ENCODE measurements at places on chromosomes 2 and 18.

- DNase-seq, result no peak
Measured at GRCh38 chr2:65553504-65554074, 121.2 kb upstream of the SPRED2 start.

DNA sequence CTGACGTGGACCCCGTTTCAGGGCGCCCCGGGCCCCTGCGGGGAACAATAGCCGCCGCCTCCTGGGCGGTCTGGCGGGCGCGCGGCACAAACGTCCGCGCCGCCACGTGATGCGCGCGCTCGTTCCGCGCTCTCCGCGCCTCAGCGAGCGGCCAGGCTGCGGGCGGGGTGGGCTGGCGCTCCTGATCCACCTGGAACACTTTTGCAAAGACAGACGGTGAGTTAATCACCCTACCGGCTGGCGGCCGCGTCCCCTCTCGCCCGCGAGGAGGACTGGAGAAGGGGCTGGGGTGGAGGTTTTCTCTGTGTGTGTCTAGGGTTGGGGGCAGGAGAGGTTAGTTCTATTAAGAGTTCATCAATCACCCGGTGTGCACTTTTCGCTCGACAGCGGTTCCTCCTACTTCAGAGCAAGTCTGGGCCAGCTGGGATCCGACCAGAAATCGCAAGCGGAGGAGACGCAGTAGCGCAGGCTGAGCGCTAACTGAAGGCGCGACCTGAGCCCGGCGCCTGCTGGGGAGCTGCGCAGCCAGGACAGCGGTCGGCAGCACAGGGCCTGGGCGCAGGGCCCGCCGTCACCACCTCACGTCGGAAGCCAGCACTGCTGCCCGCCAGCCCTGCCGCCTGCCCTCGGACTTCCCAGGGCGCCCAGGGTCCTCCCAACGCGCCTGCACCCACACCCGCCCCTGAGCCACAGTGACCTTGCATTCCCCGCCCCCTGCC is 10.3 kb upstream of the HOXD1 start:
- peak; percentile 48 for DNase-seq

DNA sequence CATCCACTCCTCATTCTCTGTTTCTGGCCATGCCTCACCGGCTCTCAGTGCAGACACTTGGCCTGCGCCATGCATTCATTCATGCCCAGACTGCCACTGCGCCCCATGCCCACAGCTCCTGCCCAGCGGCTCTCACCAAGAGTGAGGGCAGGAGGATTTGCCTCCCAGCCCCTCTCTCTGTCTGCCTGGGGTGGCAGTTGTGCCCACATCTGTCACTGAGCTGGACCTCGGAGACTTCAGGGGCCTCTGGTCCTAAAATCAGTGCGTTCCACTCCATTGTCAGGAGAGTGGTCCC is 75.1 kb downstream of the CIB4 start:
- DNase-seq, result no peak

DNA sequence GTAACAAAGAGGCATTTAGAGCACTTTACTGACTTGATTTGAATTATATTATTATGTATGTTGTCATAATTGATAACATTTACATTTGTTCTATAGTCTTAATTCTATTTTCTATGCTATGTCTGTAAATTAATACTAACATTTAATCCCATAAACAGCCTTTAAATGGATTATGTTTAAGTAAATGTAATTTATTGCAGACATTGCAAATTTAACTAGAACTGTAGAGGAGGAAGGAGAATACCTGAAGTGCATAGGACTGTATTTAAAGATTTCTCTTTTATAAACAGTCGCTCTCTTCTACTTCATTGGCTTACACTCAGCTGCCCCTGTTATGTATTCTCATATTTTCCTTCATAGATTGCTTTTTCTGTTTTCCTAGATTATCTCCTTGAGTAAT is 92.4 kb downstream of the SPAG16 start:
- no peak for DNase-seq

- DNase-seq, result no peak
Measured at GRCh38 chr2:128488434-128488833, 169.8 kb upstream of the HS6ST1 start.

- DNase-seq, result no peak
Measured at GRCh38 chr2:8537562-8538155, 144.2 kb upstream of the ID2 start.

GRCh38 chr2:135909976-135910375 is 33.7 kb upstream of the MCM6 start:
- DNase-seq, result no peak

- no peak for DNase-seq
Measured at GRCh38 chr2:74915743-74916142, 42.7 kb upstream of the POLE4 start.

DNA sequence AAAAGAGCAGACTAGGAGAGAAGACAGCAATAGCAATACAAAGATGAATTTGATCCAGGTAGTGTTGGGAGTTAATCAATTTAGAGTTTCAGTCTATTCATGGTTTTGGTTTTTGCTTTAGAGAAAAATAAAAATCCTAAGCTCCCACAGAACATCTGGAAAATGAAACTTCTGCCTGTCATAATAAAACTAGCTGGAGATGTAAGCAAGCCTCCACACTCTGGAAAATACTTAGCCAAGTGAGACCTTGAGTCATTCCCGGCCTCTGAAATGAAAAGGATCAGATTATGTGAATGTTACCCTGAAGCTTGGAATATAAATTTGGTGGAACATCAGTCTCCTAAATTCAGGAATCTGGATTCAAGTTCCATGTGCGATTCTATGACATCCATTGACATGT is 485.6 kb upstream of the SPRED2 start:
- no peak for DNase-seq

DNA sequence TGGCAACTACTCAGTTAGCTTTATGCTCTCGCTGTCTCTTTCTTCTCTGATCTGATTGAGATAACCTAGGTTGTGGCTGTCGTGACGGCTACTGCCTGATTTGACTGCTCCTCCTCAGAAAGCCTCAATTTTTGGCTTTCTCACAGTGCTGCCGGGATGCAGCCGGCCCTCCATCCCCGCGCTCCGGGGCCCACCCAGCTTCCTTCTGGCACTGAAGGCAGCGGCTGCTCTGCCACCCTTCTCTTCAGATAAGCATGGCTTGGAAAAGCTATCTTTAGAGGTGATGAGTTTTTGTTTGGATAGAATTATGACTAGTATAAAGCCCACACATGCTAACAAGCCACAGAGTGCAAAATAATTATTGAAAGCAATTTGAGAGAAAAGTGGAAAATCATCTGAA is 102.5 kb downstream of the DPP4 start:
- DNase-seq, result no peak

- DNase-seq, result peak; percentile 77
Measured at GRCh38 chr2:21317131-21317530, 193.4 kb downstream of the TDRD15 start.

GRCh38 chr2:170892391-170892951 is 36.6 kb upstream of the GORASP2 start:
- no peak for DNase-seq

Measured in hematopoietic multipotent progenitor cell (in vitro differentiated cells).